ENCODE measurements at places on chromosomes 3 and 15.

GRCh38 chr15:101481917-101482525, 7.5 kb downstream of the PCSK6 start:
- no peak for DNase-seq

GRCh38 chr3:46615050-46615775, 2.9 kb downstream of the FAM240A start:
- no peak for DNase-seq

DNA sequence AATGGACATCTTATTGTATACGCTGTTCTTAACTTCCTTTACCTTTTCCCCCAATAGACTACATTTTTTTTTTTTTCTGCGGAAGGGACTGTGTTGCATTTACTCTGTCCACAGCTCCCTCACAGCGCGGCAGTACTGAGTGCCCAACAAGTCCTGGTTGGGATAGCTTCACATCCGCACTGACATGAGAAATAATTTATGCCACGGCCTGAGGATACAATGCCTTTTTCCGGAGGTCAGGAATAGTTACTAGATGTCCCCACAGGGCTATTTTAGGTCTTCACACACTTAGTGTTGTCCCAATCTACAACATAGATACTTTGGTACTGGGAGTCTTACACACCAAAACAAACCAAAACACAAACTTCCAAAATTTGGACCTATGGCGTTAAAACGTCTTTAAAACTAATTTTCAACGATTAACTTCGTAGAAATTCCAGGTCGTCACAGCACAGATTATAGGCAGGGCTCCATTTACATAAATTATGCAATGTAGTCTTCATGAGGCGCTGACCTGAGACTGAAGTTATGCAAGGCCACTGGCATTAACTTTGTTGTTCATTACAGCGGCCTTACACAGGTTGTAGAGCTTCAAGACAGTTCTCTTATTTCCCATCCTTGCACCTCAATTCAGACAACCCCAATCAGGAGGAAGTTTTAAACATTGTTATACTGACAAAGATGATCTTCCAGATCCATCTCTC, 989 bp upstream of the PPIB start:
- peak; percentile 22 for DNase-seq

DNA sequence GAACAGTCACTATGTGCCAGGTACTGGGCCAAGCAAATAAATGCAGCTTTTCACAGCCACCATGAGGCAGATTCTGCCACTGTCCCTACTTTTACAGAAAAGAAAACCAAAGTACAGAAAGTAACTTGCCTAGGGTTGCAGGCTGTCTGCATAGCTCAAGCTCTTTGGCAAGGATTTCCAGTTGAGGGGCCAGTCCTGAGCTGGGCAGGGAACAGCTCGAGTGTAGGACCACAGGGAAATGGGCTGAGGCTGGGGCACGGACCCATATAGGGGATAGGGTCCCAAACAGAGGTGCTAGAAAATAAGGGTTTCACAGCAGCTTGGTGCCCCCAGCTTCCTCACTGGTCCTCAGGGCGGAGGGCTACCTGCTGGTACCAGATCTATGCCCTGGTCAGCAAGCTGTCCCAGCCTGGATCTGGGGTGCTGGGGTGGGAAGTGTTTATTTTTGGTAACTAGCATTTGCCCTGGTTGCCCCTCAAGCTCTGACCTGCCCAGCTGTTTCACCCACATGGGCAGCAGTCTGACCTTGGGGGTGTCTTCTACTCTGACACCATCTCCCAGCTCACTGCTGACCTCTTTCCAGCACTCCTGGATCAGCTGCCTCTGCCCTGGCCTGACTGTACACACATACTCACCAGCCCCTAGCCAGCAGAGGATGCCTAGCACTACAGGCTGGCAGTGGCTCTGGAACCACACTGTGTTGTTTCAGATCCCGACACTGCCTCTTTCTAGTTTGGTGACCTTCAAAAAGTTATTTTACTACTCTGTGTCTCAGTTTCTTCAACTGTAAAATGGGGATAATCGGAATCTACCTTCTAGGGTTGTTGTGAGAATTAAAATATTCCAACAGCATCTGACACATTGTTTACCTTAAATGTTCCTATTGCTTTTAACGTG, 16.2 kb downstream of the MRAS start:
- DNase-seq: no peak

DNA sequence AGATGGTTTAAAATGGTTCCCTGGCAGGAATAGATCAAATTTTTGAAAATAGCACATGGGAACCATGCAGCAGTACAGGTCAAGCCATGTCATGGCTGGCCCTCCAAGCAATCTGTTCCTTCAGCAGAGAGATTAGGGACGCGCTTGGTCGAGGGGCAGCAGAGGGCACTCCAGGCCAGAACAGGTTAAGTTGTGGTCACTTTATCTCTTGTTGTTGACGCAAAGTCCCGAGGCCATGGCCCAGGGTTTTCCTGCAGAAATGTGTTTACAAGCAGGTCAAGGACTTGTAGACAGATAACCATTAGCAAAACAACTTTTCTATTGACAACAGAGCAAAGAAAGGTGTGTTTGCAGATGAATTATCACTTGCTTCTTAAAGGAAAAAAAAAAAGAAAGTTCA, 570.0 kb upstream of the NR2F2 start:
- DNase-seq: peak; percentile 1

GRCh38 chr3:149529099-149529498, 54.6 kb downstream of the TM4SF4 start:
- DNase-seq: no peak

GRCh38 chr3:72696815-72697214, 151.4 kb downstream of the SHQ1 start:
- no peak for DNase-seq

DNA sequence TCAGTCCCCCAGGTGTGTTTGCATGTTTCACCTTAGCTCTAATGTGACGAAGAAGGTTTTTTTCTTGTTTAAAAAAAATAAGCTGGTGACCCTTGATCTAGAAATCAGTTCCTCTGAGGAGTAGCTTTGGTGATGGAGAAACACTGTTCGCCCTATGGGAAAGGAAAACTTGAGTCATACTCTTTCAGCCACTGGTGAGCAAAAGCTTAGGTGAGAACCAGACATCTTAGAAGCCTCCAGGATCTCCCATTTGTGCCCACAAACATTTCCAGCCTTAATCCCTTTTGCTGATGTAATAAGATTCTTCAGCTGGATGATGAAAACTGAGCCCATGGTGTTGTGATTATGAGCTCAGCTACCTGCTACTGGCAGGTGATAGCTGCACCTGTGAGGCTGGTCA, 37.8 kb downstream of the SLC27A2 start:
- DNase-seq: no peak

DNA sequence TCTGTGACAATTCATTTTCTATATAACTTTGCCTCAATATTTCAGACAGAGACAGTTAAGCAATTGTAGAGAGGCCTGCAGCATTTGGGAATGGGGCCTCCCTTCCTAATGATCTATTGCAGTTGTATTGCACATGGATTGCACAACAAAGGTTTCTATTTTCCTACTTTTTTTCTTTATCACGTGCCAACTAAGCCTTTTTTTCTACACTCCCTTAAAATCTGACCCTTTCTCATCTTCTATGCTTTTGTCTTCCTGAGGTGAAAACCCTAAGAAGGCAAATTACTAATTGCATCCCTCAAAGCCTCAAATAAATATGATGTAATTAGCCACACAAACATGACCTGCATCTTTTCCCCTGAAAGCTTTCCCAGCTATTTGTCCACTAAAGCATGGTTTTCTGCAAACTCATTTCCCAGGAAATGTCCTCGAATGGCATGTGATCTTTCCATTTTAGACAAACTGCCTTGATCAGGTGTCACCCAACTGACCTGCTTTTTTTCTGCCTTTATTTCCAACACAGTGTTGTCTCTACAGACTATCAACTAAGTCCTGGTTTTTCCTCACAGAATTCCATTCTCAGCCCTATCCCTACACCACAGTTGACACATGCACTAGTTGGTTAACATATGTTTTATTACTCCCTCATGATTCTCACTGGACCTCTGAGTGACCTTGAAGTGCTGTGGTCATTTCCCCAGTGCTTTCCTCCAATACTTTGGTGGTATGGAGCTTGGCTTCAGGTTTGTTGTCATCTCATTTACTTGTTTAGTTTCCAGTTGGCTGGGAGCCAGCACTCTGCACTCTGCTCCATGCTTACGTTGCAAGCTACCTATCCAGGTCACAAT, 31.9 kb upstream of the TSC22D2 start:
- DNase-seq: no peak

GRCh38 chr3:129345971-129346370, 67.3 kb downstream of the HMCES start:
- DNase-seq: no peak

GRCh38 chr3:122794779-122795673, at the start of gene SLC49A4:
SLC49A4 (plus strand) TSS chr3:122795069; CDS start chr3:122795193, 124 bp downstream.
- peak; percentile 79 for DNase-seq
